ENCODE measurements at places on chromosomes 5 and 9. TPM values are rescaled to one million over a fixed set of nuclear protein-coding genes. Genes with fewer than 3 reads are reported as not detected.

The PPP2R2B gene
- total RNA-seq: under 0.01 TPM

The TAS2R1 gene
- total RNA-seq: not detected

The FGF1 gene
- total RNA-seq: 3.5 TPM

The TRIM7 gene
- not detected for total RNA-seq

The SLC34A1 gene
- not detected for total RNA-seq

The IFNK gene
- total RNA-seq: not detected

The ORM2 gene
- 2.0 TPM for total RNA-seq

The PCDHGB3 gene
- 8.8 TPM for total RNA-seq

The HTR4 gene
- not detected for total RNA-seq

The KCTD16 gene
- not detected for total RNA-seq

The SPARC gene
- total RNA-seq: 219 TPM

The C5orf58 gene
- not detected for total RNA-seq

The NDUFAF2 gene
- total RNA-seq: 3.5 TPM

The PIP5K1B gene
- 2.3 TPM for total RNA-seq

DNA sequence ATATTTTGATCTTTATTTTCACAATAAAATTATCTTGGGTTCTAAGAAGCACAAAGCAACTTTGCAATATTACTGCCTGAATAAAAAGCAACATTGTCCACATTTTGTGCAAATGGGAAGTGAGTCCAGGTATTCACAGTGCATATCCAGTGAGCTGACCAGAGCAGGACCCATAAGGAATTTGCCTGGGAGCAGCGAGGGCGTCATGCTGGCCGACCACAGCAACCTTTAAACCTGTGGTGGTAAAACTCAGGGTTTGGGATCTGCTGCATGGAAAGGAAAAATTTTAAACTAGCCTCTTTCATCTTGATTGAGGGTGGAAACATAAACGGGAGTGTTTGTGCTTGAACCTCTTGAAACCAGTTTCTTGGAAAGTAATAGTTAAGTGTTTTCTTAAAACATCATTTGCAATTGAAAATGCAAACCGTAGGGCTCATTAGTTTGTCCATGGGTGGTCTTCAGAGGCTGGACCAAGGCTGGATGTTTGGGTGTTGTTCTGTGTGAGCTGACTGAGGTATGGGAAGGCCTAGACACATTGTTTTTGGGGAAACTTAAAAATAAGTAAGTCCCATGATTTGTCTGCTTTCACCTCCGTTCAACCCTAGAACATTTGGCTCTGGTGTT is 85.0 kb upstream of the ANKH start:
- DNase-seq: no peak

- no peak for DNase-seq
Measured at GRCh38 chr9:22120159-22120549, 111.0 kb upstream of the CDKN2B start.

GRCh38 chr5:106172681-106173532 is 1497.8 kb downstream of the EFNA5 start:
- DNase-seq: no peak

DNA sequence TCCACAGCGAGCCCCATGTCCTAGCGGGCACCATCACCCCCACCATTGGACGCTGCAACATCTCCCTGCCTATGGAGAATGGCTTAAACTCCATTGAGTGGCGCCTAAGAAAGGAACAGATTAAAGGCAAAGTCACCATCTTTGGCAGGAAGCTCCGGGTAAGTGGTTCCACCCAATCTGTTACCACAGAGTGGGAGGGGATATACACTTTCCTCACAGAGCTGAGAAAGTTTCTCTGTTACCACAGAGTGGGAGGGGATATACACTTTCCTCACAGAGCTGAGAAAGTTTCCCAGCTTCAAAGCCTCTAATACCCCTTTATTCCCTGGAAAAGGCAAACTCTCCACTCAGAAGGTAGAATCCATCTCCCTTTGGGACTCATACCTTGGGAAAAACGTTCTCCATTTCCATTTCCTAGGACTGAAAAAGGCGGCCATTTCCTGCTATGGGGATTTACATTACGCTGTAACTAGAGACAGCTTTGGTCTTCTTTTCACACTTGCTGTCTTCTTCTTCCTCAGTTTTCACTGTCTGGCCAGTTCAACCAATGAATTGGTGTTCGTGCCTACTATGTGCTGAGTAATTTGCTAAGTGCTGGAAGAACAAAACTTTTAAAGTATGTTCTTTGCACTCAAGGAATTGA is 63.4 kb upstream of the WWC1 start:
- no peak for DNase-seq

DNA sequence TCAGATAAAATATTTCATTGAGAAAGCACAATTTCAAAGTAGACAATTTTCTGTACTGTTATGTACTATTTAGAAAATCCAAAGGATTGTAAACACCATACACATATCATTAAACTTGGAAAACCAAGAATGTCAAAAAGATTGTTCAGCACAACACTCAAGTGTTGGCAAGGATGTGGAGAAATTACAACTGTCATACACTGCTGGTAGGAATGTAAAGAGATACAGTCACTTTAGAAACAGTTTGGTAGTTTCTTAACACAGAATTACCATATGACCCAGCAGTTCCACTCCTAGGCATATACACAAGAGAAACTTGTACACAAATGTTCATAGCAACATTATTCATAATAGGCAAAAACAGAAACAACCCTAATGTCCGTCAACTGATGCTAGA is 71.2 kb downstream of the OR2K2 start:
- no peak for DNase-seq

GRCh38 chr9:133814586-133815208 is 76.5 kb upstream of the SARDH start:
- no peak for DNase-seq

- no peak for DNase-seq
Measured at GRCh38 chr5:1423901-1424603, 21.2 kb downstream of the SLC6A3 start.

GRCh38 chr5:112143690-112144089 is 275.4 kb downstream of the EPB41L4A start:
- peak; percentile 21 for DNase-seq

- no peak for DNase-seq
Measured at GRCh38 chr9:129656795-129657390, 8.6 kb upstream of the PRRX2 start.

DNA sequence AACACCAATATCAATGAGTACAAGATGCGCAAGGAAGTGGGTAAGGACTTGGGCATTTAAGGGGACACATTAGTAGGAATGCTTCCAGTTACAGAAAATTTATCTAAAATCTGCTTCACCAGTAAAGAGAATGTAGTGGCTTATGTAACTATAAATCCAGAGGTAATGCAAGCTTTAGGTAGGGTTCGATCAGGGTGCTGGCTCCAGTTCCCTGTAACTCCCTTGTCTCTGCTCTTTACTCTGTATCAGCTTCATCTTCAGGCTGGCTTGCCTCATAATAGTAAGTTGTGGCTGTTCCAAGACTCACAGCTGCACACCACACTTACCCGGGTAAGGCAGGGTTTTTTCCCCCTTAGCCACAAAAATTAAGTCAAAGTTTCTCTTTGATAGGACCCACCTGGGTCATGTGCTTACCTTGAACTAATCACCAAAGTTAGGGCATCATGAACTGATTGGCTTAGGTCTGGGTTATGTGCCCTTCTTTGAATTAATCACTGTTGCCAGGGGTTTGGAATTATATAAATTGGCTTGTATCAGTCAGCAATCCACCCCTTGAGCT is 35.5 kb downstream of the ARHGEF37 start:
- no peak for DNase-seq

DNA sequence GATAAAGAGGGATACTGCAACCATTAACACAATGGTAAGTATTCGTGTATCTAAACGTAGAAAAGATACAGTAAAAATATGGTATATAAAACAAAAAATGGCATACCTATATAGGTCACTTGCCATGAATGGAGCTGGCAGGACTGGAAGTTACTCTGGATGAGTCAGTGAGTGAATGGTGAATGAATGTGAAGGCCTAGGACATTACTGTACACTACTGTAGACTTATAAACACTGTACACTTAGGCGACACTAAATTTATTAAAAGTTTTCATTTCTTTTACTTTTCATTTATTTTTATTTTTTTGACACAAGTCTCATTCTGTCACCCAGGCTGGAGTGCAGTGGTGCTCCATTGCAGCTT is 14.1 kb downstream of the TDRD7 start:
- no peak for DNase-seq

DNA sequence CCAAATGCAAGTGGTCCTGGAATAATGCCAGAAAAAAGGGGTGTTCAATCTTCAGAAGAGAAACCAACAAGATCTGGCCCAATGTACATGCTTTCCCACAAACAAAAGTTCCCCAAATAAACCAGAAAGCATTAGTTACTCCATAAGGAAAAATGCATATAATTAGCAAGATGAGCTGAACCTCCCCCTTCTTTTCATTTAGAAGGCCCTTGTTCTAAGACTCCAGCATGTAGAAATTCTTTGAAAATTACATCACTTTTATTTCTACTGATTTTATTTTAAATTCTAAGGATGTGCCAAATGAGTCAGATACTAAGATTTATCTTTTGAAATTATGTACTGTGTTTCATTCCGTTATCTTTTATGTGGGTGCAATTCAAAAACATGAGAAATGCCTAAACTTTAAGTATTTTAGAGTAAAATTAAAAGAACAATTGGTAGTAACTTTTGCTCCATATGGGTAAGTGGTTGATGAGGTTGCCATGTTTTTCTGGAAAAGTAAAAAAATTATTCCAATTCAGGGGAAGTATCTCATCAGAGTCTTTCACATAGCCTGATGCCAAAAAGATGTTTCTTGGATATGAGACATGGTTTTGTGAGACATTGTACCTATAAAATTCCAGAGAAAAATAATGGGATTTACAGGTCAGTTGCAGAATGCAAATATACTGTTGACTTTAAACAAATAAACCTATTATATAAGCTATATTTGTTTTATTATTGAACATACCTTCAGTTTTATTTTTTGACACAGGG is 106.5 kb upstream of the CCDC112 start:
- no peak for DNase-seq

- DNase-seq: no peak
Measured at GRCh38 chr9:34825775-34826174, 115.8 kb upstream of the CCL21 start.

- DNase-seq: peak; percentile 76
Measured at GRCh38 chr9:127977884-127978647, 2.7 kb downstream of the EEIG1 start.

GRCh38 chr5:152061095-152061494 is 136.4 kb upstream of the GLRA1 start:
- DNase-seq: no peak

DNA sequence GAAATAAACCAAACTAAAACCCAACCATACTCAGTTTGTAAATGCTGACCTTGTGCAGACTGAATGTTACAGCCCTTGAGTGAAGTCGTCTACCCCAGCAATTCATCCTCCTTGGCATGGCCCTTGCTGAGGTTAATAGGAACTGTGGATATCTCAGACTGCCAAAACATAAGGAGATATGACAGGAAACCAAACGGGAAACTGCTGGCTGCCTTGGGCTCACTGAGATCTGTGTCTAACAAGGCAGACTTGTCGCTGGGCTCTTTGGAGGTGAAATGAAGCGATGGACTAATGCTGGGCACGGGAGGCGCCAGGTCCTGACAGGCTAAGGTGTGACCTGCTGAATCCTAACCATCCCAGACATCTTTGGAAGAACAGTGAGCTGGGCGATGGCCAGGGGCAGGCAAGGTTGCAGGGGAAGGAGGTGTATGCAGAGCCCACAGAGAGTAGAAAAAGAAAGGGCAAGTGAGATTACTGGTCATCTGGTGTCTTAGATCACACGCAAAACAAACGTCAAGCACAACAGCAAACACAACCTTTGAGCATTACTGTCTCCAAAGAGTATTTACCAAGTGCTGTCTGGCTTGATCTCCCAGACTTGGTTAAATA is 44.6 kb upstream of the ALDH1A1 start:
- DNase-seq: no peak
